ENCODE measurements at places on chromosomes 7 and 10.

DNA sequence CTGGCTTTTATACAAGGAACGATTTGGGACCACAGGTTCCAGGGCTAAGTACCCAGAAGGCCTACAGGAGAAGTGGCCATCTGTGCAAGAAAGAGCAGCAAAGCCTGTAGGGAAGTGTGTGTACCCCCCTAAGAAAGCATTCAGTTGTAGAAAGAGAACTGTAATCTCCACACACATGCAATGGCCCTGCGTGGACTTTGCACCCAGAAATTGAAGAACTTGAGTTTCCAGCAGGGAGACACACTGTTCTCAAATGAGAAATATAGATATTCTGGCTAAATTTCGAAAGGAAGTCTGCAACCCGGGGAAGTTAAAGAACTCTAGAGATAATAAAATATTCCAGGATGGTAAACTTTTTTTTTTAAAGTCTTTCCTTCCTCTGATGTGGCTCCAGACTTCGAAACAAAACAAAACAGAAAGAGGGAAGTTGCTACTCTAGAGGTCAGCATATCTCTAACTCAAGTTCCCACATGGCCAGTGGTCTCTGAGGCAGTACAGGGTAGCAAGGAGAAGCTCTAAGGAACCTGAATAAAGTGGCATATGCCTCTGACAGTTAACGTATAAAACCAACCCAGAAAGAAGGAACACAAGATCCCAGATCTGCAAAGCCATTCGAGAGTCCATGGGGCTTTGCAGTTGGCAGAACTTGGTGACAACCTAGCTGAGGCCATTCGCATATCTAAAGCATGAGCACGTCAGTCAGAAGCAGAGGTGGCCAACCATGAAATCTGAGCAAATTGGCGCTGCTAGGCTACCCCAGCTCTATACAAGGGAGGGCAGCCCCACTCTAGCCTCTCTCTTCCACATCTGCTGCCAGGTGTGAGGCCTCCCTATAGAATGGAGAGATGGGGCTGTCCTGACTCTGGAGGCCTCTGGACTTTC, 56.6 kb downstream of the ELMO1 start:
- peak; percentile 81 for DNase-seq

DNA sequence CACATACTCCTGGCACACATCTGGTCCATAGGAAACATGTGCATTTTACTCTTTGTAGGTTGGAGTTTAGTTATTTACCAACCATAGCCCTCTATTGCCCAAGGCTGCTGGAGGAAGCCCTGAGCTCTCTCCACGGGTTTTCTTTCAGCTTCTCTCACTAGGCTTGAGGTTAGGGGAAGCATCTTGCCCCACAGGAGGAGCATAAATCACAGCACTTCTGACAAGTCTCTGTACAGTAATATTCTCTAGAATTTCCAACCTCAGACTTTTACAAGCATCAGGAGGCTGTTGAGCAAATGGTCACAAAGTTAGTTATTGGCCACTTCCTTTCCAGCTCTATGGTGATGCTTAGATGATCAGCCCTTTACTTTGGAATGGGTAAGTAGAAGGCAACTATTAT, 122.9 kb upstream of the GLI3 start:
- no peak for DNase-seq

DNA sequence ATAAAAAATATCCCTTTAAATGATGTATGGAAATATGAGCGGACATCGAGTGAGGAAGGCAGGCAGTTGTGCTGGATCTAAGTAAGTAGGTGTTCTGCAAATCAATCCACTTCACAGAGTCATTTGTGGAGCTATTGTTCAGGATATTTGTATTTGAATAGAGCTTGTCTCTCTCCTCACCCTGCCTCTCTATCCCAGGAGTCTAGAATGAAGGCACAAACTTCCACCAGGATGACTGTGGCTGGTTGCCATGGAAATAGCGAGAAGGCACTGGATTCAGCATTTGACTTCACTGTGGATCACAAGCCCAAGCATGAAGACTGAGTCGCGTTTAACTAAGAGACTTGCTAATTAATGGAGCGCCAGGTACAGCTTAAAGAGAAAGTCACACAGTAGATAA, 53.2 kb downstream of the NPY start:
- DNase-seq = no peak

DNA sequence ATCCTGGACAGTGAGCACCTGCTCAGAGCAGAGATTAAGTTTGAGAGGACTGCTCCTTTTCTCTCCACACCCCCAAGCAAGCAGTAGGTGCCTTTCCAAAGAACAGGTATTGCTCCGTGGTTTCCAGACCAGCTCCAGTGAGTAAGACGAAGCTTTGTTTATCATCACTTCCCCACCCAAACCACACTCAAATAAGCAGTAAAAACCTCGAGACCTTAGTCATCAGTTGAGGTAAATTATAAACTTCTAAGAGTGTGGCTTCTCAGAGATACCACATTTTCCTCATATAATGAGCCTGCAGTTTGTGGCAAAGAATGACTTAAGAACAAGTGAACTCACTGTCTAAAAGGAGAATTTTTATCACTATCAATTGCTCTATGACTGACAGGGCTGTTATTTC, 50.0 kb upstream of the GRB10 start:
- no peak for DNase-seq

GRCh38 chr10:92937876-92938275, 89.6 kb downstream of the EXOC6 start:
- DNase-seq = no peak

- DNase-seq = peak; percentile 66
These were observed 52.6 kb upstream of the FAM180A start for GRCh38 chr7:135801045-135801693.

- DNase-seq = no peak
These were observed 241.0 kb upstream of the PRSS1 start for GRCh38 chr7:142508251-142508650.

DNA sequence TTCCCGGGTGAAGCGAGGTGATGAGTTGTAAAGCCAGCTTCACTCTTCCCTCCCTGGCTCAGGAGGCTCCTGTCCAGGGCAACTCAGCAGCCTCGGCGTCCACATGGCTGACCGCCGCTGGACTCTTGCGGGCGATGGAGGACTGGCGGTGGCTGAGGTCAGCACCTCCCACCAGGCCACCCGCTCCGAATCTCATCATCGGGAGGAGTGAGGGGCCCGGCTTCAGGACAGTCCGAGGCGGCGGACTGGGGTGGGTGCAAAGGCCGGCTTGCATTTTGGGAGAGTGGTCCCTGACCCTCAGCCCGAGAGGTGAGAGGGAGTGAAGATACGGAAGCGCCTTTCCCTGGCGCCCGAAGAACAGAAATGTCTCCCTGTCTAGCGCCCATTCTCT, 759 bp downstream of the DNAJB12 start:
- no peak for DNase-seq

DNA sequence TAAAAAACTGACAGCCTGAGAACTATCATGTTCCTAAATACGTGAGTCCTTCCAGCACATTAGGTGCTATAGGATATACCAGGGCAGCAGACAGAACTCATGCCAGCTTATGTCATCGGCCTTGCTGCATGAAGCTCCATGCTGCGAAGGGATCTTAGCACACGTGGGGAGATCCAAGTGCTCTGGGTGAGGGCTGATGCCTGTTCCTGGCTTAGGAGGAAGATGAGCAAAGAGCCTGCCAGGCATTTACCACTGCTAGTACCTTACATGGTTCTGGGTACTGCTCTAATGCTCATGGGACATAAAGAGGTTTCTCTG, 43.2 kb downstream of the SVIL start:
- DNase-seq = no peak

DNA sequence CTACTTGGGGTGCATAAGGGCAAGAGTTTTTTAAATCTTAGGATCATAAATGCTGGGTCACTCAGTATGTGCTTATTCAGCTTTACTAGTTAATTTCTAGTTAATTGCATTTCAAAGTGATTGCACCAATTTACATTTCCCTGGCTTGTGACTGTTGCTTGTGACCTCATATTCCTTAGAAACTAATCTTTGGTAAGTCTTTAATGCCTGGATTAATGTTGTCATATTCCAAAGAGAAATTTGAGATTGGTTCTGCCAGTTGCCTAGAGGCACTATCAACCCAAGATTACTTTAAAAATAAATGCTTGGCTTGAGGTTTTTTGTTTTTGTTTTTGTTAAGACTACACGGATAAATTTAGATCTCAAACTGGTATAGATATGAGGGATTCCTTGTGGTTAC, 103.1 kb downstream of the ANK3 start:
- no peak for DNase-seq

- no peak for DNase-seq
These were observed 176.7 kb upstream of the LRRN3 start for GRCh38 chr7:110914263-110914662.

- DNase-seq = no peak
These were observed 17.4 kb upstream of the PRKAG2 start for GRCh38 chr7:151894111-151895007.

GRCh38 chr7:128703609-128704241, 31.6 kb downstream of the GARIN1A start:
- DNase-seq = no peak

- DNase-seq = no peak
These were observed 74.1 kb downstream of the CRPPA start for GRCh38 chr7:16347066-16347826.

DNA sequence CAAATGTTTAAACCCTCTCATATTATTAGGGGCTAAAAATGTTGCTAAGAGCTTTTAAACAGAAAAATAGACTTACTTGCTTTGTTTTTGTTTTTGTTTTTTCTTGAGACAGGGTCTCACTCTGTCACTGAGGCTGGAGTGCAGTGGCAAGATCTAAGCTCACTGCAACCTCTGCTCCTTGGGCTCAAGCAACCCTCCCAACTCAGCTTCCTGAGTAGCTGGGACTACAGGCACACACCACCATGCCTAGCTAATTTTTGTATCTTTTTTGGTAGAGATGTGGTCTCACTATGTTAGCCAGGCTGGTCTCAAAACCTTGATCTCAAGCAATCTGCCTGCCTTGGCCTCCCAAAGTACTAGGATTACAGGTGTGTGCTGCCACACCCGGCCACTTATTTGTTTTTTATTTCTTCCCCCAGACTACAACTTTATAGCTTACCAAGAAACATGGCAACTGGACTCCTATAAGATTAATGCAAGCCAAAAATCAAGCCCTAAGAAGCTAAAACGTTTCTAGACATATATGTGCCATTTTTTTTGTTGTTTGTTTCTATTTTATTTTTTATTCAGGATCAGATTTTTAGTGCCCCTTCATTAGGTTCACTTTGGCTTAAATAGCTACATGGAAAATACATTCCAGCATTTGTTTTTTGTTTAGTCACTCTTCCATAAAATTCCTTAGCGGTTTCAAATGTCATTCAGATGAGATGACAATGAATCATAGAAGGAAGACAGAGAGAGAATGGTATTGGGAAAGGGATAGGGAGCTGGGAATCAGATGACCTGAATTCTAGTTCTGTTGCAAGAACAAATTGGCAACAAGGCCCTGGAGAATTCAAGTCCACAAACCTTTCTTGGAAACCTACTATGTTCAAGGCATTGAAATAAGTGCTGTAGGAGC, 163.4 kb upstream of the MKLN1 start:
- DNase-seq = peak; percentile 11

DNA sequence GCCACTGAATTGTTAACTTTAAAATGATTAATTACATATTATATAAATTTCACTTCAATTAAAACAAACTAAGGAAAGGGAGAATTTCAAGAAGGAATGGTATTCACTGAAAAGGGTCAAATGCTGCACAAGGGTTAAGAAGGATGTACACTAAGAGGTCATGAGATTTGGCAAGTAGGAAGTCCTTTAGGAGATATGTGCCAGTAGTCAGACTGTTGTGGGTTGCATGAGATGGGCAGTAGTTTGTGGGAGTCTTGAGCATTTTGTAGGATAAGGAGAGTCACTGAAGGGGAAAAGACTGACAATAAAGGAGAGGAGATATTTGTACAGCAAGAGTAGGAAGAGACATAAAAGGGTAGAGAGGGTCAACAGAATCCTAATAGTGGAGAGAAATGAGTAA, 12.4 kb upstream of the PTPN12 start:
- DNase-seq = no peak

DNA sequence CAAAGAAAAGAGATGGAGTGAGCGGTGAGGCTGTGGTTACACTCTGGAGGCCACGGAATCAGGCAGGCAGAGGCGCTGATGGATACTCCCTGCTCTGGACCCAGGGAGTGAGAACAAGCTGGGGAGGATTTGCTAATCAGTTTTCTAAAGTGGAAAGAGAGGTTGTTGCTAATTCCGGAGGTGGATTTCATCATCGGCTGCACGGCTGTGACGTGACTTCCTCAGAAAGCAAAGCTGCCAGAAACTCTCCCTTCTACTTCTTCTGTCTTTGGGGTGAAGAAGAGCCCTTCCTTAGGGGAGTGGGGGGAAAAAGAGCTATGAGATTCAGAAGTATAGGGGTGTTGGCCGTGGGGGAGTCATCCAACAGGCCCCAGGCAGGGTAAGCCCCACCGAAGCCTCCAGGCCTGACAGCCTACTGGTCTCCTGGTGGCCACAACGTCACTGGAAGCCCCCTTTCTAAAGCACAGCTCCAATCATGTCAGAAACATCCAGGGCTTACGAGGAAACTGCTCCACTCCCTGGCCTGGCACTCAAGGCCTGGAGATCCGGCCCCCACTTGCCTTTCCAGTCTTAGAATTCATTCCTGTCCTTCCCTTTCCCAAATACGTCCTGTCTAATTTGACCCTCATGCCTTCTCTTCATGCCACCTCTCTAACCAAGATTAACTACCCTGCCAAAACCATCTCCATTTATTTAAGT, 114.5 kb downstream of the HIP1 start:
- no peak for DNase-seq

DNA sequence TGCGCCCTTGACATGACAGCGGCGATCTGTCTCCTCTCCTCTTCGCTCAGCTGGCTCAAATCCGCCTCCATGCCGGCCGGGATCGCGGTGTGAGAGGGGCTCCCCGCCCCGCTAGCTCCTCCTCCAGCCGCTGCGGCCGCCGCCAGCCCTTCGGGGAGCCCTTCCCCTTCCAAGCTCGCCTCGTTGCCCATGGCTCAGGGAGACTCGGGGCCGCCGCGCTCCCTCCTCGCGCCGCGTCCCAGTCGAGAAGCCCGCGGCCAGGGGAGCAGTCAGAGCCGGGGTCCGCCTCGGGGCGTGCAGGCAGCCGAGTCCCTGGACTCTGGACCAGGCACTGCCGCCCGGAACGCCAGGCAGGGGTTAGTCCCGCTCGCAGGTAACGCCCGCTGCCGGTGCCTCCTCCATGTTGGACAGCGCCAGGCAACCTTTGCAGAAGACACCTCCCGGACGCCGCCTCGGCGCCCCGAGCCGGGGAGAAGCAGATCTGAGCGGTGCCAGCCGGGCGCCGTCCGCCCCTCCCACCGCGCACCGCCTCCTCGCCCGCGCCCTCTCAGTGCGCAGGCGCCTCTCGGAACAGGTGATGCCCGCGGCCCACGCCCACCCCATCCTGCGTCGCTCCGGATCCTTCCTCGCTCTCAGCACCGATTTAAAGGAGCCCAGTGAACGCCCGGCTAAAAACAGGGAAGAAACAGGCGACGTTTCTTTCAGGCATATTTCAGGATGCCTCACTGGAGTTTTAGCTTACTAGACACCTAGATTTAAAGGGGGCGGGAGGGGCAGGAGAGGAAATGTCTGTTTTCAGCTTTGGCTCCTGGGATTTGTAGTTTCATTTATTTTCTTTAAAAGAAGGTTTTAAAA, at the start of gene PCLO:
PCLO (minus strand) TSS at position 483 of the 855 bp plus-strand sequence; CDS start at position 191, 292 bp downstream.
- DNase-seq = peak; percentile 54
